Activated T-cell treated with anti-CD3 and anti-CD28 coated beads, Interleukin-2, amount 50 U/mL, for 1 hour (primary cell): ENCODE measurements at places on chromosomes 2 and 18.

DNA sequence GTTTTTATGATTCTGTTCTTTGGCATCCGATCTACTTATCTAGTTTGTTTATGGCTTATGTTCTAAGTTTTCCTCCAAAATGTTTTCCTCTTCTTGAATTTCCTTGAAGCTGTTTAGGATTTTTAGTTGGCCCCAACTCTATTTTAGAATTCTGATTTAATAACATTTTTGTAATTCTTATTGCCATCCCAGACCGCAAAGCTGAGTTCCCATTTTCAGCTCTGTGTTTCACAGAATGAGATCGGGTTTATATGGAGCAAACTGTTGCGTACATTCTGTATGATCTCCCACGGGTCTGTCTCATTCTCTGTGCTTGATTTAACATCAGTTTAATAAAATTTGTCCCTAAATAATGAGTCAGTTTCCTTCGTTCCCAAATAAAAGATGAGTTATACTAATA is 59.3 kb downstream of the DPP4 start:
- no peak for DNase-seq

DNA sequence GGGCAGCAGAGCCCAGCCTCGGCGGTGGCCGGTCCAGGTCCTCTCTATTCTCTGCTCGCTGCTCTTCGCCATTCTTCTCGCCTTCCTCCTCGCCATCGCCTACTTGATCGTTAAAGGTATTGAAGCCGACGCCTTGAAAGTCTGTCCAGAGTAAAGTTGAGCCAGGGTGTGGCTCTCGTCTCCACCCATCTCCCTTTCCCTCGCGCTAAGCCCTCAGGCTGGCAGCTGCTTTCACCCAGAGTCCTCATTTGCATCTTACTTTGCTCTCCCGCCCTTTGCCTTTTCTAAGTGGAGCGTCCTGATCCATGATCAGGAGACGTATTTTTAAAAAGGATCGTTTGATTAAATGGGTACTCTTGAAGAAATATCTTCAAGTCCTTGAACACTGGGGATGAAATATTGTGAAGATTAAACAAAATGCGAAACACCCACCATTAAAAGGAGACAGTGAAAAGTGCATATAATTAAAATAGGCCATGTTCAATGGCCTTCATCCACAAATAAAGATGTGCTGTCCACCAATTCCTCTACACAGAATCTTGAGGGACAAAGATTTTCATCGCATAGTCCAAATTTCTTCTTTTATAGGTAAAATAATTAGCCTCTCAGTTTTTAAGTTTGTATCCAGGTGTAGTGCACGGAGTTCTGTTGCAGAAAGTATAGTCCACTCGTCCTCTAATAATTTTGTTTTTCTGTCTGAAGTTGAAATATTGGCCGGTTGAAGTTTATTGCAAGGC is 657 bp downstream of the ARL6IP6 start:
- no peak for DNase-seq

DNA sequence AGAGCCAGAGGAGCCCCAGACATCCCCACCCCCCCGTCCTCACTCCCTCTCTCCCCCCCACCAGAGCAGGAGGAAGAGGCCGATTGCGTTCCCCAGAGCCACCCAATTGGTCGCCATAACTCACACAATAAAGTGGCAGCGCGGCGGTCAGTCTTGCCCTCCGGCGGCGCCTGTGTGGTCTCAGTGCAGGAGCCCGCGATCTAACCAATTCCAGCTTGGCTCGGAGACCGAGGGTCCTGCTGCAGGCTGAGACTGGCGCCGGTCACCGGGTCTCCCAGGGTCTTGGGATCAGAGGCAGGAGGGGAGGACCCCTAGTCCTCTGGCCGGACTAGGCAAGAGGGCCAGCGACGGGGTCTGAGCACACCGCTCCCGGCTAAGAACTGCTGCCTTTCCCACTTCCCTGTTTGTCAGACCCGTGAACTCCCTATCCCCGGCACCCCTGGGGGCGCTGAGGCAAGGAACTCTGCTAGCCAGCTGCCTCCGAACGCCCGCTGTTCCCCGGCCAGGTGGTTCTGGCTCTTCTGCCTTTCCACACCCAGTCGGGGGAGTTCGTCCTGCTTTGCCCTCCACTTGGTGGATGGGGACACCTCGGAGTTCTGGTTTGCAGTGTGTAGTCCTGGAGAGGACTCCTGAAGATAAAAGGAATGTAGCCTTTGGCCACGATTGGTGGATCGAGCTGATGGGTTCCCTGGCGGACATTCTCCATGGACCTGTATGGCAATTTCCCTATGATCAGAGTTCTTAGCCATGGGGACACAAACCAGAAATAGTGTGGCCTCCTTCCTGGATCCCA is 1.0 kb upstream of the HOXD12 start:
- DNase-seq, result no peak

GRCh38 chr2:218811382-218811781 is 20.2 kb downstream of the PRKAG3 start:
- DNase-seq, result no peak

DNA sequence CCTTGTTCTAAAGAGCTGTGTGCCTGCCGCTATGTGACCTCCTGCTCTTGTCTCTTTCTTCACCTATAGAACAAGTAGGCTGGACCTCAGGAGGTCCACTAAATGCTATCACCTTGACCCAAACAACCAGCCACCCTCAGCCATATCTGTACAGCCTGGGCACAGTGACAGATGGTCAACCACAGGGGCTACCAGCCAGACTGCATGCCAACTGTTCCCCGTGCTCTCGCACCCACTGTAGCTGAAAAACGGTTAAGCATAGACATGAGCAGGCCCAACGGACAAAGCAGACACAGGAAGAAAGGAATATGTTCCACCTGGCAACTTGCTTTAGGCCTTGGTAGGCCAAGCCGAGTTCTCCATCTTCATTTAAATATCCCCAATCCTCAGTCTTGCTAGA is 43.2 kb upstream of the ACAA2 start:
- no peak for DNase-seq

GRCh38 chr2:8234253-8234652 is 447.6 kb upstream of the ID2 start:
- DNase-seq, result no peak

GRCh38 chr2:144405982-144406788 is 113.7 kb downstream of the ZEB2 start:
- DNase-seq, result no peak

GRCh38 chr18:26843760-26844159 is 21.7 kb downstream of the AQP4 start:
- no peak for DNase-seq

- DNase-seq, result no peak
Measured at GRCh38 chr18:51655327-51655698, 457.8 kb upstream of the MEX3C start.

- no peak for DNase-seq
Measured at GRCh38 chr2:178943745-178944144, 106.2 kb downstream of the CCDC141 start.

- no peak for DNase-seq
Measured at GRCh38 chr2:8409461-8410260, 272.2 kb upstream of the ID2 start.

- DNase-seq, result no peak
Measured at GRCh38 chr2:81528852-81529480, 1224.4 kb upstream of the LRRTM1 start.

GRCh38 chr2:223104336-223105132 is 52.5 kb downstream of the KCNE4 start:
- DNase-seq, result no peak

- DNase-seq, result no peak
Measured at GRCh38 chr2:10135296-10136089, 13.0 kb downstream of the RRM2 start.

DNA sequence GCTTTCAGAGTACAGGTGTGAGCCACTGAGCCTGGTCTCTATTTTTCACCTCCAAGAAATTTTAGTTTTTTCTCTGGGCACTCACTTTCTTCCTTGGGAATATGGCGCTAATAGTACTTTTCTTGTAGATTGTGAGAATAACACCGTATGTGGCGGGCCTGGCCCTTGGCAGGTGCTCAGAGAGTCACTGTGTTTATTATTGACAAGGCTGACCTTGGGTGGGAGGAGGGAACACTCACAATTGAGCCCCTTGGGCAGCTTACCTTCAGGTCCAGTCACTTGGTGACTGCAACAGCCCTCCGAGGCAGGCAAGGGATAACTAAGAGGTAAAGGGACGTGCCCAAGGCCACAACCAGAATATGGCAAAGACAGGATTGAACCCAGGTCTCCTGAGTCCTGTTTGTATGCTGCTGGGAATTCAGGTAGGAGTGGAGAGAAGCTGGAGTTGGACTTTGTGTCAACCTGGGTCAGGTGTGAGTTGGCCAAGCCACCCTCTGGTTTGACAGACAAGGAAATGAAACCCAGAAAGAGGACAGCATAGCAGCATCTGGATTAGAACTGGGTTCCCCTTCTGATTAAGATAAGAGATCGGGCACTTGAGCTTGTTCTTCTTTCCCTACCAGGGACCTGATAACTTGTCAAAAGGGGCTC is 2.8 kb upstream of the STK25 start:
- DNase-seq, result no peak

- DNase-seq, result no peak
Measured at GRCh38 chr2:5980450-5981190, 288.4 kb downstream of the SOX11 start.

- DNase-seq, result no peak
Measured at GRCh38 chr2:229634601-229635370, 79.6 kb downstream of the DNER start.

DNA sequence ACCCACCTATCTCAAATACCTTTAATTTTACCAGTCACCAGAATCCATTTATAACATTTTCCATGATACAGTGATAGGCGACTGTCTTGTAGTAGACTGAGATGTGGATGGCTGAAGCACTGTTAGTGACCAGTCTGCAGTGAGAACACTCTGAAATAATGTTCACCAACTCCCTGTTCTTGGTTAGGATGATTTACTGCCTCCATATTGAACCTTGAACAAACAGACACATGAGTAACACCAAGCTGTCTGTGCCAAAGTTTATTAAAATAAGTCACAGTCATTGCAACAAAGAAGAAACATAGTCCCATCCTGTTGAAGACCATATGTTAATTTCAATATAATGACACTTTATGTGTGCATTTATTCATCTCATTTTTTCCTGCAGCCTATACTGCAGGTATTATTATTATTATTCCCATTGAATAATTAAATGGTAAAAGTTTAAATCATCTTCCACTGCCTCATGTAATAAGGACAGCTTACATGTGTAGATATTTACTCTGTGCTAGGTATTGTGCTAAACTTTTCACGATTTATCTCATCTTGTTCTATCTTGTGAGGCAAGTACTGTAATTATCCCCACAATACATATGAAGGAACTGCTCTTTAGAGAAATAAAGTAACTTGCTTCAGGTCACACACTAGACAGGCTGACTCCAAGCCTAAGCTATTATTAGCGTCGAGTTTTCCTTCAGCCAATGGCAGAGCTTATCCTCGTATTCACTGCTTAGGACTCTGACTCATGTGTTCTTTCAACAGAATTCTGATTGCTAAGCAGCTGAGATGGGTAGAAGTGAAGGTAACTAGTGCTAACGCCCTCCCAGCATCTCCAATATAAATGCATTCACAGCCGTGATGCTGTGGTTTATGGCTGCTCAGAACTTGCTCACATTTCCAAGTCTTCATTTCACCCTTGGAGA is 62.5 kb downstream of the ONECUT2 start:
- no peak for DNase-seq

DNA sequence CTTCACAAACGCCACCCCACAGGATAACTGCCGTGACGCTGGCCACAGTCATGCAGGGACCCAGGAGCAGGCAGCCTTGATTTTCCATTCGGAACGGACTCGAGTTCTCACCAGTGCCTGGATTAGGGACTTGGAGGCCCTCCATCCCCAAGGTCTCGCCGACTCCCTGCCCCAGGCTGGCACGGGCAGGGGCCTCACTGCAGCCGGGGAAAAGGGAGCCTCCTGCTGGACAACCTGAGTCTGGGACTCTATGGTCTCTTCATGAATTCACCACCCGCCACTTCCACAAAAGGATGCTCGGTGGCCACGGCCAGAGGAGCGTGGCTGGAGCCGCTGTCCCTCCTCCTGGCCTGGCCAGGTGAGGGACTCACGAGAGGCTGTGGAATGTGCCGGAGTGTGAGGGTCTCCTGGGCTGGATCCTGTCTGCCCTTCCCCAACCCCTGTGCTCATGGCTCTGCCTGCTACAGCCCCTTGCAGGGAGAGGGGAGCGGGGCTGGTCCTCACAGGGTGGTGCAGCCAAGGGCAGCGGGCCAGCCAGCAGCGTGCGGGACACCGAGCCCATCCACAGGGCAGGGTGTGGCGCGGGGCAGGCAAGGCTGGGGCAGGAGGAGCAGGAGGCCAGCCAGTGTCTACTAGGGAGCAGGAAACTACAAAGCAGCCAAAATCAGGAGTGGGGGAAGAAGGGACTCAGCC is 42.3 kb downstream of the AQP12A start:
- DNase-seq, result peak; percentile 32

GRCh38 chr2:102251042-102251848 is 60.1 kb upstream of the IL1RL1 start:
- DNase-seq, result peak; percentile 72

DNA sequence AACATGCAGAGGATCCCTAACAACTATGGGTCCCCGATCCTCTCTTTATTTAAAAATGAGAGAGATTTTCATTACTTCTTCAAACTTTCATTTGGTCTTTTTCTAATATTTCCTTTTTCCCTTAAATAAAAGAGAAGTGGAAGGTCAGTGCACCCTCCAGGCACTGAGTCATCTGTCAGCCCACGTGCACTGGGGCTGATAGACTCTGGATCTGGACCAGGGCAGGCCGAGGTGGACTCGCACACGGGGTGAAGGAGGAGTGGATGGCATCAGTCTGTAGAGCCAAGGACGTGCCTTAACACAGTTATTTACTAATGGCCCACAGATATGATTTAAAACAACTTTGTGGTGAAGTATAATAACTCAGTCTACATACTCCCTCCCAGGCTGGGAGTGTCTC is 214.4 kb upstream of the TMEM200C start:
- no peak for DNase-seq

DNA sequence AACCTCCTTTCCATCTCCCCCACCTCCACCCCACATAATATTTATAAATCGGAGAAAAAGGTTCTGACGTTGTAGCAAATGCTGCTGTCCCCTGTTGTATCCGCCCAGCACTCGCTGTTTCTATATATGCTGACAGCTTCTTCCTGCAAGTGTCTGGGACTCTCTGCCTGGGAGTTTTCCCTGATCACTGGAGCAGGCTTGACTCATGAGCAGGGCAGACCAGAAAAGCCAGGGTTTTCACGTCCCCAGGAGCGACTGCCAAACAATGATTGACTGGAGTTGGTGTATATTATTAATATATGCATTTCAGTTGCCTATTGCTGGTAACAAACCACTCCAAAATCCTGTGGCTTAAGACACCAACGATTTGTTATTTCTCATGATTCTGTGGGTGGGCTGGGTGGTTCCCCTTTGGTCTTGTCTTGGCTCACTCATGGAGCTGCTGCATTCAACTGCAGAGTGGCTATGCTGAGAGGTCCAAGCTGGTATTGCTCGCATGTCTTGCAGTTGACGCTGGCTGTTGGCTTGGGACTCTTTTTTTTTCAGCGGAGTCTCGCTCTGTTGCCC is 21.2 kb upstream of the ASXL2 start:
- no peak for DNase-seq
